ENCODE measurements at places on chromosomes 3 and 15.

- DNase-seq, result no peak
Measured at GRCh38 chr3:54086652-54087405, 35.5 kb upstream of the CACNA2D3 start.

DNA sequence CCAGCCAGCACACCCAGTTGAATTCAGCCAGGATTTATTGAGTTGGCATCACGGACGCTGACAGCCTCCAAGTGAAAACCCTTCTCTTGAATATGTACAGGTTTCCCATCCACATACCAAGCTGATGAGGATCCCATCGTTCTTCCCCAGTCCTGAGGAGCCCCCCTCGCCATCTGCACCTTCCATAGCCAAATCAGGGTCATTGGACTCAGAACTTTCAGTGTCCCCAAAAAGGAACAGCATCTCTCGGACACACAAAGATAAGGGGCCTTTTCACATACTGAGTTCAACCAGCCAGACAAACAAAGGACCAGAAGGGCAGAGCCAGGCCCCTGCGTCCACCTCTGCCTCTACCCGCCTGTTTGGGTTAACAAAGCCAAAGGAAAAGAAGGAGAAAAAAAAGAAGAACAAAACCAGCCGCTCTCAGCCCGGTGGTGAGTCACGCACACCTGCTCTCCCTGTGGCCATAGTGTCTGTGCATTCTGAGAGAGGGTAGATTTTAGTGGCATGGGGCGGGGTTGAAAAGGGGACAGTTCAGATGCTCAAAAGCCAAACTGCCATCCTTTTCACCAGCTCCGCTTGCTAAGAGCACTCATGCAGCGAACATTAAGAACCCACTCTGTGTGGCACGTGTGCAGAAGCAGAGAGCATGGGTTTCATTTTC, 51.2 kb downstream of the KLHL25 start:
- DNase-seq, result no peak

DNA sequence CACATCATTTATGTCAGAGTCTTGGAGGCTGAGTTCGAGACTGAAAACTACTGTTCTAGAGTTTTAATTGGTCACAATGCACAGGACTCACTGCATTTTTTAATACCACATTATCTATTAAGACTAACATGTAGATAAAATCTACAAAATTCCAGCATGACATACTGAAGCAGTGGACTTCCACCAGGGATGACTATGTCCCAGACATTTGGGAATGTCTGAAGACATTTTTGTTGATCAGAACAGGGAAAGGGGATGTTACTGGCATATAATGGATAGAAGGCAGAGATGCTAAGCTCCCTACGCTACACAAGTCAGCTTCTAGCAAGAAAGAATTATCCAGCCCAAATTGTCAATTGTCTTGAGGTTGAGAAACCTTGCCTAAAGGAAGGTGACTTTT, 419.0 kb upstream of the TGFBR2 start:
- DNase-seq, result no peak

DNA sequence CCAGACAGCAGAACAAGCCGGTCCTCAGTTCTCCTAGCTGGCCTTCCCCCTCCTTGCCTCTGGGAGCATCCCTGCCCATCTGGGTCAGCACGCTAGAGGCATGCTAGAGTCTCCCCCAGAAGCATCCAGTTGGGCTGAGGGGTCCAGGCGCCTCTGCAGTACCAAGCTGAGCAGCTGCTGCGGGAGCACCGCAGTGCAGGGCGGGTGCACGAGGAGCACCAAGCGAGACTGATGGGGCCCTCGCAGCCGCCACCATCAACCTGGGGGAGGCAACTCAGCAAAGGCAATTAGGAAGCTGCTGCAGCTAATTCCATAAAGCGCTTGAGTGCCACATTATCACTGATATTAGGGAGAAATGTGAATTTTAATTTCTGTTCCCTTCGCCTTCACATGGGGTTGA, 12.4 kb downstream of the CACNA2D3 start:
- DNase-seq, result no peak

- peak; percentile 55 for DNase-seq
Measured at GRCh38 chr3:171459137-171459941, 866 bp downstream of the TNIK start.

GRCh38 chr3:143001034-143001368, 369 bp upstream of the U2SURP start:
- no peak for DNase-seq

GRCh38 chr3:54079730-54080325, 42.5 kb upstream of the CACNA2D3 start:
- DNase-seq, result no peak

DNA sequence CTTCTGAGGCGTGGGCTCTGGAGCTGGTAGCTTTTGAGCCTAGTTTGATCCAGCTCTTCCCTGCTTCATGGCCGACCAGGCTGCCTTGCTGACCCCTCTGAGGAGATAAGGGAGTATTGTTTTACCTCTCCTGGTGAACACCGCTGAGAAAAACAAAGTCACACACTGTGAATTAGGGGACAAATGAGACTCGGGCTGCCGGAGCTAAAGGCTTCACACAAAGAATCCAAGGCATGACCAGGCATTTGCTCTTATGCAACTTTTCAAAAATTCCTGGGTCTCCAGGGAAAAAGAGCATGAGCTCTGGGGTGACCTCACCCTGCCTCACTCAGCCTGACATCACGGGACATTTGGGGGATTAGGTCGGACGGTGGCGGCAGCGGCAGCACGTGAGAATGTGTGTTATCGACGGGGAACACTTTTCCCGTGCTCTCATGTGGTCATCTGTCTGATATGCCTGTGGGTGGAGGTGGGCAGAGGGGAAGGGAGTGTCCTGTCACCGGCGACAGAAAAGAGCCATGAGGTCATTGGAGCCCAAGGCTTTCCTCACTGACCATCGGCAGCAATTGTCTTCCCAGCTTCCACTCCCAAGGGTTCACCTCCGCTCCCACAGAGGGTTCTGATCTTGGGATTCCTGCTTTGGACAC, 61.0 kb downstream of the TMEM44 start:
- peak; percentile 99 for DNase-seq

GRCh38 chr3:72269475-72269874, 484.5 kb upstream of the PROK2 start:
- DNase-seq, result no peak

DNA sequence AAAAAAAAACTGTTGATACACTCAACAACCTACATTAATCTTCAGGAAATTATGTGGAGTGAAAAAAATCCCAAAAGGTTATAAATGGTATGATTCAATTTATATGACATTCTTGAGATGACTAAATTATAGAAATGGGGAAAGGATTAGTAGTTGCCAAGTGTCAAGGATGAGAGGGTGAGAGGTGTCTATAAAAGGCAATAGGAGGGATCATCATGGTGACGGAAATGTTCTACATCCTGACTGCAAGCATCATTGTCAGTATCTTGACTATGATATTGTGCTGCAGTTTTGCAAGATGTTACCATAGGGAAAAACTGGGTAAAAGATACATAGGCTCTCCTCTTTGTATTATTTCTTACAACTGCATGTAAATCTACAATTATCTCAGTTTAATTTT, 125.6 kb downstream of the FRMD5 start:
- DNase-seq, result peak; percentile 11

GRCh38 chr15:87312221-87312620, 944.3 kb downstream of the NTRK3 start:
- DNase-seq, result no peak

DNA sequence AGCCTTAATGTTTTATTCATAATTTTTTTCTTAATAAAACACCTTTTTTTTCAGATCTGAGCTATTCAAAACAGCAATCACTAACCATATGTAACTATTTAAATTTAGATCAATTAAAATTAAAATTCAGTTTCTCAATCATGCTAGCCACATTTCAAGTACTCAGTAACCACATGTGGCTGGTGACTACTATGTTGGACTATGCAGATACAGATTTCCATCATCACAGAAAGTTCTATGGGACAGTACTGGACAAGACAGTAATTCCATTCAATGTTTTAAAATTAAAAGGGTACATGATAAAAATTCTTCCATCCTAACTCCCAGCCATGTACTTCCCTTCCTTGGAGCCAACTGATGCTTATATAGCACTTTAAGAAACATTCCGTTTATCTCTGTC, 119.3 kb downstream of the GLDN start:
- no peak for DNase-seq

DNA sequence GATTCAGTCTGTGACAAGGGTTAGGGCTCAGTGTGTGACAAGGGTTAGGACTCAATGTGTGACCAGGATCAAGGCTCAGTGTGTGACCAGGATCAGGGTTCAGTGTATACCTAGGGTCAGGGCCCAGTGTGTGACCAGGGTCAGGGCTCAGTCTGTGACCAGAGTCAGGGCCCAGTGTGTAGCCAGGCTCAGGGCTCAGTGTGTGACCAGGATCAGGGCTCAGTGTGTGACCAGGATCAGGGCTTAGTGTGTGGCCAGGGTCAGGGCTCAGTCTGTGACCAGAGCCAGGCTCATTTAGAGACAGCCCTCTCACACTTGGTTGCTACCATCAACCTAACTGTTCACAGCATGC, 24.2 kb downstream of the LOXL1 start:
- DNase-seq, result no peak

GRCh38 chr3:45894015-45894414, 7.7 kb downstream of the CCR9 start:
- DNase-seq, result no peak

- no peak for DNase-seq
Measured at GRCh38 chr15:53534105-53534839, 225.2 kb downstream of the WDR72 start.

DNA sequence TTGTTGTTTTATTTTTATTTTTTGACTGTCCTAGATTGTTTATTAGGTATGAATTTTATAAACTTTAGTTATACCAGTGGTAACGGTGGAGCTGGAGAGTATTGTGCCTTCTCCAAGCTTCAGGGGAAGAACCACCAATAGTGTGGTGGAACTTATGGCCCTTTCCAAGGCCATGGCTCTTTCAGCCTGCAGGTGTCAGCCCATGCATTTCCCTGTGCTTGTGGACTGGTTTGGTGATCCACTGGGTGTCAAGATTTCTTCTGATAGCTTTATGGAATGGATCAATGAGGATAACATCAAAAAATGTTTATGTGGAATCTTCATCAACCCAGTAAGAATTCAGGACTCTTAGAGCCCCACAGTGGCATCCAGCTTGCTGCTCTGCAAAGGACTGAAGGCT, 19.2 kb upstream of the SCAMP5 start:
- no peak for DNase-seq

DNA sequence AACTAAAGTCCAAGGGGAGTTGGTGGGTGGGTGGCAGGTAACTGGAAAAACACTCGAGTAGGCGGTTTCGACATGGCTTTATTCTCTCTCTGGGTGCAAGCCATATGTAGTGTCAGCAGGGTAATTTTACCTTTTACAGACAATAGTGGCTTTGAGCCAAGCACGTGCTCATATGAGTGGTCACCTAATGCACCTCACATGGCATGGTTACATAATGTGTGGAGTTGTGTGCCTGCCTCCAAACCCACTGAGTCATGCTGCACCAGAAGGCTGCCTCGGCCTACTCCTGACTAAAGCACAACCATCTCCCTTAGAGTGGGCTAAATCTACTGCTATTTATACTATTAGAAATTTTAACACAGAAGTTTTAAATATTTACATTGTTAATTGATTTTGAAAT, 16.5 kb downstream of the CCRL2 start:
- DNase-seq, result peak; percentile 74

DNA sequence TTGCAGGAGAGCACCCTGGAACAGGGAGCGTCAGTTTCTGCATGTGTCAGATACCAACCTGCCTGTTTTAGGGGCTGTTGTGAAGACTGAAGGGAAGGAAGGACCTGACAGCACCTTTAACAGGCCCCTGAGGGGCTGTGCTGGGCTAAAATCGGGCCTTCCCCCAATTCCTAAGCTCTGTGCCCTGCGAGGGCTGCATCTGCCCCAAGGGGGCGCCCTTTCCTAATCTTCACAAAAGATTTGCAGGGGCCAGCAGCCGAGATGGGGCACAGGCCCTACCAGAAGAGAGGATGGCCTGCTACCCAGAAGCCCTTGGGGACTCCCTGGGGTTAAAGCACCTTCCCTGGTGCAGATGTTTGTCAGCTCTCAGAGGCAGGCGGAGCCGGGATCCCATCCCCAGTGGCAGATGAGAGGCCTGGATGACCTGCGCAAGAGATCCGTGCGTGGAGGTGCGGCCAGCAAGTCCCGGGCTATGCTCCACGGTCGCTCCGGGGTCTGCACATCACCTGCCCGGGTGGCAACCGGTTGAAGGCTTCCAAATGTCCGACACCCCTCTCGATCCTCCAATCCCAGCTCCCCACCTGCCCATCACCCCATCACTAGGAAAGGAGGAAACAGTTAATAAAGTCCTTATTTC, 53.6 kb downstream of the RHCG start:
- DNase-seq, result peak; percentile 37

GRCh38 chr15:29008846-29009245, 123.1 kb downstream of the APBA2 start:
- DNase-seq, result no peak

DNA sequence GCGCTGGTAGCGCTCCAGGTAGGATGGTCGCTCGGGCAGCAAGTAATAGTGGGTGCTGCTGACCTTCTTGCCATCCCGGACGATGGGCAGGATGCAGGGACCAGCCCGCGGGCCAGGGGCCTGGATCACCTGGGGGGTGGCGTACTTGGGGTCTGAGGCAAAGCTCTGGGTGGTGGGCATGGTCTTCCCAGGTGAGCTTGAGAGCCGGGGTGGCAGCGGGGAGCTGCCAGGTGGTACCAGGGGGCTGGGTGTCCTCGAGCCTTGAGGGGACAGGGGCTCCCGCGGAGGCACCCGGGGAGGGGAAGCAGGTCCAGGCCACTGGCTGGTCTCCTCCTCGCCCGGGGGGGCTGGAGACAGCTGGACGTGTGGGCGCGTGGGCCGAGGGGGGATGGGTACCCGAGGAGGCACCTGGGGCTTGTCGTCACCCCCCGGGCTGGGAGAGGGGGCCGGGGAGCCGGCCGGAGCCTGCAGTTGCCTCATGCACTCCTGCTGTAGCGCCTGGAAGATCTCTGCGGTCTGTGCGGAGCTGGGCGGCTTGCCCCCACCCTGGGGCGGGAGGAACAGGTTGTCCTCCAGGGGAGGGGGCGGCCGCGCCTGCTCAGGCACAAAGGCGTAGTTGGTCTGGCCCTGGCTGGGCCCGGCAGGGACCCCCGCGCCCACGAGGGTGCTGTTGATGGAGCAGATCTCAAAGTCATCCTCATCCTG, 40.6 kb downstream of the TNK2 start:
- no peak for DNase-seq

DNA sequence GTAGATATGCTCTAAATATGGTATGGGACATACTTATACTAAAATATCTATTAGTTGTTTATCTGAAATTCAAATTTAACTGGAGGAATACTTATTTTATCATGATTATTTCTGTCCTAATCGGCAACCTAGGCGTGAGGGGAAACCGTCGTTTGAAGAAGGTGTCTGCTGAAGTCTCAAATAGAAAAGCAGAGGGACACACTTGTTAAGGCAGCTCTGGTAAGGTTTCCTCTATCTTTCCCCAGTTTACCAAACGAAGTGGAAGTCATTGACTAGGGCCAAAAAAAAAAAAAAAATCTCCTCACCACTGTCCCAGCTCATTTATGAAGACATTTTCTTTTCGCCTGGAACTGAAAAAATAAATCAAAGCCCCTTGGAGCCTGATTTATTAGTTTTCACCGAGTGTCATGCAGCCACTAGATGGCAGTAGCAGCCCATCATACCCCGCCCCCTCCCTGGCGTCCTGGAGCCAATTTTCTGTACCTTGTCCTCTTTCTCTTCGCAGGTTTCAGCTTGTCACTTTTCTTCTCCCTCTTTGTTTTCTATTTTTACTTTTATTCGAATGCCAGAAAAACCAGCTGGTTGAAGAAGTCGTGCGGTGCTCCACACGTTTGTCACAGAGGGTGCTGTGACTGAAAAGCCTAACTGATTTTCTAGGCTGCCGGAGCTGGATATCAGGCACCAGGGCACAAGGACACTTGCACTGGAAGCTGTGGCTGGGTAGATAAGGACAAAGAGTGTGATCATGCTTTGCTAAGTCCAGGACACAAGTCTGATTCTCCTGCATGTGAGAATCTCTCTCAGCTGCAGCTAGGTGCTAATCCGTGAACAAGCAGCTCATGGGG, 238.7 kb downstream of the ZPLD1 start:
- DNase-seq, result peak; percentile 57

Measured in cardiac fibroblast (primary cell).